Uterine smooth muscle cell (primary cell): ENCODE measurements at places on chromosomes 5 and 9. TPM values are rescaled to one million over a fixed set of nuclear protein-coding genes. Genes with fewer than 3 reads are reported as not detected.

ABLIM3 gene
- 15.8 and 19.6 TPM in 2 replicates for total RNA-seq

ISOC1 gene
- total RNA-seq = 31.2 and 52.2 TPM in 2 replicates

GRXCR2 gene
- total RNA-seq = not detected in 2 replicates

GRIN1 gene
- total RNA-seq = under 0.01 and 0.11 TPM in 2 replicates

RBM18 gene
- total RNA-seq = 8.2 and 9.1 TPM in 2 replicates
